Dermis blood vessel endothelial cell (primary cell): ENCODE measurements at places on chromosomes 4 and X. TPM values are rescaled to one million over a fixed set of nuclear protein-coding genes. Genes with fewer than 3 reads are reported as not detected.

Gene VAMP7
- 46.5 and 66.2 TPM in 2 replicates for total RNA-seq

Gene PGAM4
- total RNA-seq, result 0.28 TPM in 1 of 2 replicates, not detected in the other

Gene RAB41
- not detected in 2 replicates for total RNA-seq

Gene WDFY3
- 103 and 145 TPM in 2 replicates for total RNA-seq

Gene ATP2B3
- total RNA-seq, result under 0.01 TPM in 1 of 2 replicates, not detected in the other

DNA sequence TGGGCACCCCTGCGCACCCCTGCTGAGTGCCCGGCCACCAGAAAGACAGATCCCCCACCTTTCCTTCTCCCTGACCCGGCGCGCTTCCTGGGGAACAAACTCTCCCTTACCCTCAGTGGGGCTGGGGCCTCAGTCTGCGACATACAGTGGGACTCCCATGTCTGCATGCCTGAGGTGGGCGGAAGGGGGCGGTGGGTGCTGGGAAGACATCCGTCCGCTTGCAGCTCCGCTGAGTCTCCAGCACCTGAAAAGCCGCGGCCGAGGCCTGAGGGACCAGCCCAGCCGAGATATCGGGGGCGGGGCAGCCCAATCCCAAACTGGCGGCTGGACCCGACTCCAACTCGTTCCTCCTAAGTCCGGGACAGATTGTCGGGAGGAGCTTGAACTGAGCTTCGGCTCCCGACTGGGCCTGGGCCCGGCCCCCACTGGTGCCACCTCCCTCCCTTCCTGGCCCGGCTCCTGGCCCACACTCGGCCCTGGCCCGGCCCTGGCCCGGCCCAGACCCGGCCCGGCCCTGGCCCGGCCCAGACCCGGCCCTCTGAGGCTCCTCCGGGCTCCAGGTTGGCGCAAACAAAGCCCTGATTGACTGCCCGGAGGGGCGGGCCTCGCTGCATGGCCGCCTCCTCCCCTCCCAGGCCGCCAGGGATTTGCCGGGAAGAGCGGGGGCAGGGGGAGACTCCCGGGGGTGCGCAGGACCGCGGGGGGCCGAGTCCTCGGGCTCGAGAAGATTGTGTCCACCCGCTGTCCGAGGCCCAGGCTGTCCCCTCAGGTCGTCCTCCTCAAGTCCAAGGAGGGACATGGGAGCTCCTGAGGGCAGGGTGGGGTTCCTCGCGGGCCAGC is 877 bp upstream of the SLC16A2 start:
- peak; percentile 8 for DNase-seq

DNA sequence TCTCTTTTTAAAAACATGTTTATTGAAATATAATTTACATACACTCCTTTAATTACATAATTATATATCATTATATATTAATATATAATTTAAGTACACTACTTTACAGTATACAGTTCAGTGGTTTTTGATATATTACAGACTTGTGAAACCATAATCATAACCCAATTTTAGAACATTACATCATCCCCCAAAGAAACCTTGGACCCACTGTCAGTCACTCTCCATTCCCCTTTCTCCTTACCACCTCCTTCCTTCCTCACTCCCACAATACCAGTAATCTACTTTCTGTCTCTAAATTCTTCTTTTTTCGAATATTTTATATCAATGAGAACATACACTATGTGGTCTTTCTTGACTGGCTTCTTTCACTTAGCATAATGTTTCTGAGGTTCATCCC is 17.9 kb upstream of the EXOSC9 start:
- no peak for DNase-seq

DNA sequence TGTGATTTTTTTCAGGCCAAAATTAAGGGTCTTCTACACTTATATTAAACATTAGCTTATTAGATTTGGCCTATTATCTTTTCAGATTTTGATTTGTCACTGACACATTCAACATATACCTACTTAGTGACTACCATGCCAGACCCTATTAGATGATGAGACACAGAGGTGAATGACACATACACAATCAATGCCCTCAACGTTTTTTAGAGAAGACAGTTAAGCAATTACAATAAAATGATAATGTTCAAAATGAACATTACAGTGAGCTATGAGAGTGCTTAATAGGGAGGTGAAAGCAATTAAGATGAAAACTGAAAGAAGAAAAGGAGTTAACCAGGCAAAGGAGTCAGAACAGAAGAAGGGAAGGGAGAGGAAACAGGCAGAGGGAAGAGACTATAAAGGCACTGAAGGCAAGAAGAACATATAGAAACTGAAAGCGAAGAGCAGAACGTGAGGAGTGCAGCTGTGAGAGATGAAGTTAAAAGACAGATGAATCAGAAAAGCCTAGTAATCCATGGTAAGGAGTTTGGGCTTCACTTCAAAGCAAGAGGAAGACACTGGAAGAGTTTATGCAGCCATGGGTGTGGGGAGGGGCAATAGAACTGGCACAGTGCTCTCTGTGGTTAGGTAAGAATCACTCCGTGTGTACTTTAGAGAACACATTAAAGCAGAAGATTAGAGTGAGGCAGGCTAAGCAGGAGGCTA is 119.0 kb downstream of the REELD1 start:
- no peak for DNase-seq

- DNase-seq, result peak; percentile 21
Observed at GRCh38 chrX:78658845-78659744, at the start of gene RTL3. RTL3 (minus strand) TSS chrX:78659328; CDS start chrX:78658420, 908 bp downstream.

GRCh38 chr4:95114521-95114920 is 356.8 kb downstream of the BMPR1B start:
- no peak for DNase-seq

GRCh38 chr4:181950372-181951127 is 292.7 kb upstream of the TENM3 start:
- no peak for DNase-seq

GRCh38 chr4:186472948-186473347 is 82.4 kb downstream of the MTNR1A start:
- peak; percentile 20 for DNase-seq

- peak; percentile 27 for DNase-seq
Observed at GRCh38 chrX:46758163-46758955, 559 bp downstream of the SLC9A7 start.
